NCI-H82 (cell line): ENCODE measurements at places on chromosomes 12 and 14.

- DNase-seq: no peak
Observed at GRCh38 chr12:26346736-26347135, 151.4 kb downstream of the SSPN start.

GRCh38 chr12:25362646-25363045 lies 111.9 kb upstream of the KRAS start:
- no peak for DNase-seq

- DNase-seq: peak; percentile 87
Observed at GRCh38 chr14:81594012-81594411, 60.4 kb upstream of the SEL1L start.

DNA sequence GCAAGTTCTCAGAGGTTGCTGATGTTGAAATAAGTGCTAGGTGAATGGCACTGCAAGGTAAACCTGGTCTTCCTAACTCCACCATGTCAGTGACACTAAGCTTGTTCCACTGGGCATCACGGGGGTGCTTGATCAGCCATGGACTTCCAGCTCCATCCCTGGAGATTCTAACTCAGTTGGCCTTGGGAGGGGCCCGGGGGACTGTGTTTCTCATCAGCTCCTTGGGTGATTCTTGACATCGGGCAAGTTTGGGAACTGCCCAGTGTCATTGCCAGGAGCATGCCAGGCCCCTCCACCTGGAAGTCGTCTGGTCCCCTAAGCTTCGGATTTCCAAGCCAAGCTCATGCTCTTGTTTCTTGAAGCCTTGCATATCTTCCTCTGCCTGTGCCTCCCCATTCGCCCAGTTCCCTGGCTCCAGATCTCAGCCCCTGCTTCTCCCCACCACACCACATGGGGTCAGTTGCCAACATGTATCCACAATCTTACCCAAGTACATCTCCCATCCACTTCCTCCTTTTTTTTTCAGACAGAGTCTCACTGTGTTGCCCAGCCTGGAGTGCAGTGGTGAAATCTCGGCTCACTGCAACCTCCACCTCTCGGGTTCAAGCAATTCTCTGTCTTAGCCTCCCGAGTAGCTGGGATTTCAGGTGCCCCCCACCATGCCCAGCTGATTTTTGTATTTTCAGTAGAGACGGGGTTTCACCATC lies 30.7 kb upstream of the RFLNA start:
- no peak for DNase-seq

DNA sequence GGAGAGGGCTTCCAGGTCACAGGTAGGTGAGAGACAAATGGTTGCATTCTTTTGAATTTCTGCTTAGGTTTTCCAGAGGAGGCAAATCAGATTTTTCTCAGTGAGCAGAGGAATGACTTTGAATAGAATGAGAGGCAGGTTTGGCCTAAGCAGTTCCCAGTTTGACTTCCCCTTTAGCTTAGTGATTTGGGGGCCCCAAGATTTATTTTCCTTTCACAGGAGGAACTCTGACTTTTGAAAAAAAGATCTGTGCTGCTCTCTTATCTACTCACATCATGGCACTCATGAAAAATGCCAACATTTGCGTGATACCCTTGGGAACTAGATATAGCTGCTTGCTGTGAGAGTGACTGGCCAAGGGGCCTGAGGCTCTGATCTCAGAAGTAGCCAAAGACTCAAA lies 58.0 kb upstream of the EVL start:
- DNase-seq: no peak

DNA sequence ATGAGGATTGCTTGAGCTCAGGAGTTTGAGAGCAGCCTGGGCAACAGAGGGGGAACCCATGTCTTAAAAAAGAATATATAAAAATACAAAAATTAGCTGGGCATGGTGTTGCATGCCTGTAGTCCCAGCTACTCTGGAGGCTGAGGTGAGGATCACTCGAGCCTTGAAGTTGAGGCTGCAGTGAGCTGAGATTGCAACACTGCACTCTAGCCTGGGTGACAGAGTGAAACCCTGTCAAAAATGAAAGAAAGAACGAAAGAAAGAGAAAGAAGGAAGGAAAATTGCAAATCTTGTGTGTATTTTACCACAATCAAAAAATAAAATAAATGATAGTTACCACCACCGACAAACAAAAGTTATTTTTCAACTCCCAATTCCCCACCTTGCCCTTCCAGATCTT lies 45.3 kb downstream of the SPRING1 start:
- DNase-seq: no peak

DNA sequence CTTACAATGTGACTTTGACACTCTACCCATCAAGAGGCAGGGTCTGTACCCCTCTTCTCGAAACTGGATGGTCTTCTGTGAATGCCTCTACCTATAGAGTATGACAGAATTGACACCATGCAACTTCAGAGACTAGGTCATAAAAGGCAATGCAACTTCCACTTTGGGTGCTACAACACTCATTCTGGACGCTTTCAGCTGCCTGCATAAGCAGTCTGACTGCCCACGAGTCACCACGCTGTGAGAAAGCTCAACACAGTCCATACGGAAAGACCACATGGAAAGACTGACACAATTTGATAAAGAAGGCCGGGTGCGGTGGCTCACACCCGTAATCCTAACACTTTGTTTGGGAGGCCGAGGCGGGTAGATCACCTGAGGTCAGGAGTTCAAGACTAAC lies 14.9 kb downstream of the SLC7A7 start:
- DNase-seq: no peak

- no peak for DNase-seq
Observed at GRCh38 chr14:22952418-22952817, 4.5 kb downstream of the HAUS4 start.

DNA sequence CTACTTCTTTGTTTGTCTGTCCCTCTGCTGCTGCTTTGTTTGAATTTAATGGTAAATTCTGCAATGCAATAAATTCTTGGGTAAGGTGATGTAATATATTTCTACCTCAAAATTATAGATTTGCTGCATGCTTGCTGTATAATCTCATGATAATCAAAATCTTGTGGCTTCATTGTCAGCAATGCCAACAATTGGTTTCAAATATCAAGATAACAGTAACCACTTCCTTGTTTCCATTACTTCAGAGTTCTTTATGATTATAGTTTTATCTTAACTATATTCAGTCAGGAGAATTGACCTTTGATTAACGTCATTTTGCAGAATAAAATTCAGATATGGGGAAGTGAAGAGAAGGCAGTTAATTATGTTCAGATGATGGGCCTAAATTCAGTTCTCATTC lies 30.2 kb upstream of the RNU6-8 start:
- DNase-seq: no peak

GRCh38 chr12:45303945-45304344 lies 88.0 kb downstream of the ANO6 start:
- peak; percentile 41 for DNase-seq

GRCh38 chr12:68890701-68891113 lies 42.3 kb downstream of the CPM start:
- no peak for DNase-seq

GRCh38 chr12:3974883-3975282 lies 101.7 kb upstream of the PARP11 start:
- no peak for DNase-seq

DNA sequence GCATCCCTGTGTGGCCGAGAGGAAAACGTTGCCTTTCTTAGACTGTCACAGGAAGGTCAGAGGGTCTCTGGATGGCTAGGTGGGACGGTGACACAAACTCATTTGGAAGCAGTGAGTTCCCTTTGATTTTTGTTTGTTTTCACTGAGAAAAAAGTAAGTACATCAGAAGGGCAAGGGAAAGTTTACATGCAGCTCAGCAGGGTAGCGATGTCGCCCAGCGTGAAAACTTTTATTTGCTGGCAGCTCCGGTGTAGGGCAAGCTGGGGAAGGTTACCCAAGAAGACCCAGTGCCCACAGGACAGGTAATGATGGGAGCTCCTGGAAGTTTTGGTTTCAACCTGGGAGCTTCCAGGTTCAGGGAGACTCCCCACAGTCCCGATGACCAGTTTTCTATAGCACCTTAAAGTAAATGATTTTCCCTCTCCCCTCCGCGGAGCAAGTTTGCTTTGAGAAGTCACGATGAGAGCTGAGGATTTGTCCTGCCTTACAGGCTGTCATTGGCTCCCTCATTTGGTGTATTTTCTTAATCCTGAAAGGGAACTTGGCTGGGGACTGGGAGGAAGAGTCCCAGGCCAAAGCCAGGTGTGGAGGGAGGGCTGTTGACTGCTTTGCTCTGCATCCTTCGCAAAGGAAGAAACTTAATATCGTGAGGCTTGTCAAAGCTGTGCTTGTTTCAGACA lies 64.7 kb upstream of the ESRRB start:
- no peak for DNase-seq

DNA sequence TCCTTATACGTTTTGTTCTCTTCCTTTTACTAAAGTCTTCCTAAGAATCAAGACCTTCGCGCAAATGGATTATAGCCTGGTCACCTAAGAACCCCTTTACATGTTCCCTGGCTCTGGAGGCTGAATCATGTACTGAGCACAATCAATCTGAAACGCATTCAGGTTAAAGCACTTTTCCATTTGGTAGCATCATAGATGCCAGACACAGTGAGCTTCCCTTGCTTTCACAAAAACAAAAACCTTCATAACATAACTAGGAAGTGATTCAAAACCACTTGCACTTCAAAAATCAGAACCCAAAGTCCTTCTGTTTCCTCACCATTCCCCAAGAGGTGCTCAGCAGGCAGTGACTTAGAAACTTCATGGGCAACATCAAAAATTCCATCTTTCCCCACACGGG lies 105.4 kb downstream of the CRACR2A start:
- no peak for DNase-seq

- DNase-seq: no peak
Observed at GRCh38 chr14:104184506-104184905, 46.1 kb downstream of the KIF26A start.

GRCh38 chr12:83172441-83172840 lies 485.7 kb downstream of the TMTC2 start:
- DNase-seq: no peak

GRCh38 chr12:56998981-56999380 lies 7.4 kb downstream of the ZBTB39 start:
- DNase-seq: no peak

DNA sequence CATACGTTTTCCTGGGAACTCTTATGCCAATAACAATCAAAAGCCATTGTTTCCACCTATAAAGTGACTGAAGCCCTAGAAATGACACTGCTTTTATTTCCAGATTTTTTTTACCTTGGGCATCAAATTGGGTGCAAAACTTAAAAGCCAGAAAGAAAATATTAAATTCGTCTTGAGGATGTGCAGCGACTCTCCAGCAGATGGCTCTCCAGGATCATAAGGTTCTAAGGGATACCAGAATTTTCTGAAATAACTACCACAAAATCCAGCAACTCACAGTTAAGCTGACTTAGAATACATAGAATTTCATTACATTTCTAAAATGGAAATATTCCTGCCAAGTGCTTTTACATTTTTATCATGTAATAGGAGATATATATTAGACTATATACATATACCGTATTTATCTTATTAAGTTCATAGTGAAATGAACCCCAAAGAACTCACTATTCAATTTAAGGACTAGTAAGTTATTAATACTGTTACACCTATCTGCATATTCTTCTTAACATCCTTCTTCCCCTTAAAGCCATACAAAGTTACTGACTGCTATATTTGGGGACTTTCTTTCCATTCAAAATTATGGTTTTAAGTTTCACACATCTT lies 44.0 kb downstream of the ARMH4 start:
- peak; percentile 97 for DNase-seq

GRCh38 chr12:80627782-80628181 lies 79.7 kb upstream of the MYF6 start:
- DNase-seq: no peak

GRCh38 chr14:36940476-36940875 lies 231.9 kb downstream of the SLC25A21 start:
- no peak for DNase-seq

- DNase-seq: no peak
Observed at GRCh38 chr14:64855721-64856528, 23.8 kb downstream of the SPTB start.

DNA sequence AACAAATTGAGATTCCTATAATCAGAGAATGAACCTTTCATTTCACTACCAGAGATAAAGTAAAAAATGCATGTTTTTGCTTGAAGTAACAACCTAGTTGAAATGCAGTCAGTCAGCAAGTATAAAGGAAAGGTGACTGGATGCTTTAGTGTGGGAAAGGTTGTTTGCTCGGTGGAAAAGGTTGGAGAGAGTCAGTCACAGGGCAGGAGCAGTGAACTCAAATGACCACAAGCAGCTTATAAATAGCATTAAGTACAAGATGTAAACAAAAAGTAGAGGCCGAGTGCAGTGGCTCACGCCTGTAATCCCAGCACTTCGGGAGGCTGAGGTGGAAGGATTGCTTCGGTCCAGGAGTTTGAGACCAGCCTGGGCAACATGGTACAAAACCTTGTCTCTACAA lies 98.1 kb upstream of the FGD4 start:
- peak; percentile 53 for DNase-seq

DNA sequence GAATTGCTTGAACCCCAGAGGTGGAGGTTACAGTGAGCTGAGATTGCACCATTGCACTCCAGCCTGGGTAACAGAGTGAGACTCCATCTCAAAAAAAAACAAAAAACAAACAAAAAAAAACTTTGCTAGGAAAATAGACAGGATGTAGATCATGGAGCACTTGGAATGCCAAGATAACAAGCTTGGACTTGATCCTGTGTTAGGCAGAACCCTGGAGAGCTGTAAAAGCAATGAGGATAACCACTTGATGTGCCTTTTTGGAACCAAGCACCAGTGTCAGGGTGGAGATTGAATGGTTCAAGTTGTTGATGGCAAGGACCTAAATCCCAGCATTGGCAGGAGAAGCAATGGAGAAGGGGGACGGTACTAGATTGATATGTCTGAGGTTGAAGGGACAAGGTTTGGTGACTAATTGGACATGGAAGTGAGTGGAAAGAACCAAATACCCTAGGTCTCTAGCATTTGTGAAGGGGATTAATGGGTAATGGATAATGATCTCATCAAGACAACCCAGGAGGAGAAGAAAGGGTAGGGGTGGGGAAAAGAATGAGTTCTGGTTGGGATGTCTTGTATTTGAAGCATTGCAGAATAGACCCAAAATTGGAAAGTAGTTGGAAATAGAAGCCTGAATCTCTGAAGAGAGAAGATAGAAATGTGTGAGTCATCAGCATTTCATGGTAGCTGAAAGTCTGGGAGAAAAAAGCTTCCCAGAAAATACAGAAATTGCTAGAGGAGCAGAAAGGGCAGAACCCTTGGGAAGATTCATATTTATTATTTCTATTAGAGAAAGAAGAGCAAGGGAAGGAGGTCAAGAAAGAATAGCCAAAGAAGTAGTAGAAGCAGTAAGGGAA lies 176.7 kb downstream of the NUAK1 start:
- DNase-seq: no peak

DNA sequence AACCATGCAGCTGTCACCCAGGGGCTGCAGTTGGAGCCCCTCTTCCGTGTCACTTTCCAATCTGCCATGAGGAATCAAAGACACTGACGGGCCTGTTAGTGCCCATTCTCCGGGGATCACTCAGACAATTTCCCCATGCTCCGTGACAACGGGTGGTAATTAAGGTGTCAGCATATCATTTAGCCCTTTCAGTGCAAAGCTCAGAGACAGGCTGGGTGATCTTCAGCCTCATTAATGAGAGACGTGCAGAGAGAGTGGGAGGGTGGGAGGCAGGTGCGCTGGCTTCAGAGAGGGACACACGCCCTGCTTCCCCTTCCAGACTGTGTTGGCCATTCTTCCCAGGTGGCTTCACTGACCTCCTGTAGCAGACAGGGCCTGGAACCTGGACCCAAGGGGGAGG lies 58.7 kb downstream of the MVK start:
- DNase-seq: no peak

GRCh38 chr14:98028162-98028561 lies 1231.0 kb downstream of the VRK1 start:
- no peak for DNase-seq
